ENCODE measurements at places on chromosomes 11 and 22.

DNA sequence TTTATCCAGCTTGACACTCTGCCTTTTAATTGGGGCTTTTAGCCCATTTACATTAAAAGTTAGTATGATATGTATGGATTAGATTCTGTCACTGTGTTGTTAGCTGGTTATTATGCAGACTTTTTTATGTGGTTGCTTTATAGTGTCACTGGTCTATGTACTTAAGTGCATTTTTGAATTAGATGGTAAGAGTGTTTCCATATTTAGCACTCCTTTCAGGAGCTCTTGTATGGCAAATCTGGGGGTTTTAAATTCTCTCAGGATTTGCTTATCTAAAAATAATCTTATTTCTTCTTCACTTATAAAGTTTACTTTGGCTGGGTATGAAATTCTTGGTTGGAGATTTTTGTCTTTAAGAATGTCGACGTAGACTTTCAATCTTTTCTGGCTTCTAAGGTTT lies 4.0 kb downstream of the OR52E6 start:
- no peak for DNase-seq

DNA sequence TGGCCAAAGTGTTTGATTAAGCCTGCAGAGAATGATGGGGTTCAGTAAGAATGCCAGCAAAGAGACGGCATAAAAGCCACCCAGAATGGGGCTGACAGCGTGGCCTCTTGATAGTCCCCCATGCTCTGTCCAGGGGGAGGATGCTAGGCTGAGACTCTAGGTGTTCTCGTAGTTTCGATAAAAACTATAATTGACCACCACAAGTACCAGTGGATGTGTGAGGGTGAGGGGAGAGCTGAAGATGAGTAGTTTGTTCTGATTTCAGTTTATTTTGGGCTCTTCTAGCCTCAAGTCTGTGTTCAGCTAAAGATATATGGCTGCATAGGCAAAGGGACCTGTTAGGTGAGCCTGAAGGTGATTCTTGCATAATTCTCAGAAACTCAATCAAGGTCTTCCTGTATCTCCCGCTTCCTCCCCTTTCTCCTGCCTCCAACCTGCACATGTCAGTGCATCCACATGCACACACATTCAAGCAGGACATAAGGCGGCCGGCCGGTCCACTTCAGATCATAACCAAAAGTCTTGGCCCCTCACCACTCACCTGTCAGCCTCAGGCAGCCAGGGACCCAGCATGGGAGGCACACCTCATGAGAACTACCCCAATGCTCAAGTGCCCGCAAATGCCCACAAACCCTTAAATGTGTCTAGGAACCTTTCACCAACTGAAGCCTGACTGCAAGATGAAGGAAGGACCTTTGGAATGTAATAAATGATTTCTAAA lies 31.2 kb downstream of the FLI1 start:
- DNase-seq, result no peak

DNA sequence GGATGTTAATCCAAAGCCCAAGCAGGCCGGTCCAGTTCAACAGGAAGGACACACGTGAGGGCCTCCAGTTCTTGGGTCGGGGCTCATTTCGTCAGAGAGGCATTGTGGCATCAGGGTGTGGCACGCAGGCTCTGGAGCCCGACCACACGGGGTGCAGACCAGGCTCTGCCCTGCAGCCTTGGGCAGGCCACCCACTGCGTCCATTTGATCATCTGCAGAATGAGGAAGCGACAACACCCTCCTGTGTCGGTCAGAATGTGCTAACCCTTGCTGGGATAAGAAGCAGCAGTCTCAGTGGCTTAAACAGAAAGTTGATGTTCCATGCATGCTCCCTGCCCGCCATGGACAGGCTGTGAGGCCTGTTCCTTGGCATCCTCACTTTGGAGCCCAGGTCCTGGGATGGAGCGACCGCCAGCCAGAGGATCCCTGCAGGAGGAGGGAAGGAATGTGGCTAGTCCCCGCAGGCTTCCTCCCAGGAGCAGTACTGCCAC lies 10.8 kb downstream of the RIBC2 start:
- no peak for DNase-seq

- DNase-seq, result no peak
Measured at GRCh38 chr22:48849963-48850657, 977.6 kb downstream of the BRD1 start.

- no peak for DNase-seq
Measured at GRCh38 chr11:85651118-85651517, 3.4 kb downstream of the TMEM126A start.

DNA sequence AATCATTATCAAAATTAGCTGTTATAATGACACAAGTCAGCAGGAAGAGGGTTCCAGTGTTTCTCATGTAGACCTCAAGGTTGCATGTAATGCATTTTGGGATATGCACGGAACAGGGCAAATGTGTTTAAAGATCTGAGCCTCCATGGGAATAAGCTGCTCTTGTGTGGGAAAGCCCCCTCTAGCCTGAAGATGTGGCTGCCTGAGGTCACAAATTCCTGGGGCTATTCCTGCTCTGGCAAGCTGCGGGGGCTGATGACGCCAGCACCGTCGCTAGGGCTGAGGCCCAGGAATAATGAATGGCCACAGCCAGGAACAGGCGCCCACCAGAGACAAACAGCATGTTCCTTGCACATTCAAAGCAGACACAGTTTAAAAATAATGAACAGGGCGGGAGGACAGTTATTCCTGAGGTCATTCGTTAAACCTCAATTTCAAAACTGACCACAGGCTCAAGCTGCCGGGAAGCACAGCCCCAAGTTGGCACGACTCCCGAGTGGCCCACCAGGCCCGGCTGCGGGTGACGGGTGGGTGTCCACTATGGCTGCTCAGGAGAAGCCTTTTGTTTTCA lies 11.7 kb downstream of the OSBPL5 start:
- peak; percentile 95 for DNase-seq

- peak; percentile 9 for DNase-seq
Measured at GRCh38 chr11:81888391-81888790, 845.3 kb downstream of the FAM181B start.

- no peak for DNase-seq
Measured at GRCh38 chr11:11157185-11157584, 195.9 kb downstream of the CSNK2A3 start.

DNA sequence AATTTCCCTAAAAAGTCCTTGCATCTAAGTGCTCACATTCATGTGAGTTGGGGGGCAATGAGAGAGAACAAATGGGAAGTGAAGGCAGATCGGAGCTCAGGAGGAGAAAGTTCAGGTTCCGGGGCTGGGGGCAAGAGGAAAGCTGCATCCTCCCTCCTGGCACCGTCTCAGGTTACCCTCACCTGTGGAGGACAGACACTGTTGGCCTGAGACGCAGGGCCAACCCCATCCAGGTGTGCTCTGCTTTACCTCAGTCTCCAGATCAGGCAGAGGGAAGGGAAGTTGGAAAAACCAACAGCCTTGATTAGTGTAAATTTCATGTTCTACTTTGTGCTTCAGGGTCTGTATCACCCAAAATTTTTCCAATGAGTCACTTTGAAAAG lies 146.9 kb downstream of the TRIM29 start:
- no peak for DNase-seq

DNA sequence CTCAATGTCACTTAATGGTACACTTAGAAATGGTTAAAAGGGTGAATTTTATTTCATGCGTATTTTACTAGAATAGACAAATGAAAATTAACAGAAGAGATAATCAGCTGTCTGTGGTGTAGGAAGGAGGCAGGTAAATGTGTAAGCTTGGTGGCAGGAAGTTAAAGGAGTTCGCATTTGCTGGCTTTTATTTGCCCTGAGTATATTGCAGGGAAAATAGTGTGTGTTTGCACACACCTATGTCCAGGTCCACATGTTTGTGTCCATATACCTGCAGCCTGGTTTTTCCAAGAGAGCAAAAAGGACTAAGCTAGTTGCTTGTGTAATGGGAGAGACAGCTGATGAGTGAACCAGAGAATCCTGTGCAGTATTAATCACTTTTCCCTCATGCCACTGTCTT lies 16.0 kb downstream of the NTM start:
- no peak for DNase-seq

GRCh38 chr22:21904250-21904789 lies 36.9 kb upstream of the MAPK1 start:
- DNase-seq, result no peak

DNA sequence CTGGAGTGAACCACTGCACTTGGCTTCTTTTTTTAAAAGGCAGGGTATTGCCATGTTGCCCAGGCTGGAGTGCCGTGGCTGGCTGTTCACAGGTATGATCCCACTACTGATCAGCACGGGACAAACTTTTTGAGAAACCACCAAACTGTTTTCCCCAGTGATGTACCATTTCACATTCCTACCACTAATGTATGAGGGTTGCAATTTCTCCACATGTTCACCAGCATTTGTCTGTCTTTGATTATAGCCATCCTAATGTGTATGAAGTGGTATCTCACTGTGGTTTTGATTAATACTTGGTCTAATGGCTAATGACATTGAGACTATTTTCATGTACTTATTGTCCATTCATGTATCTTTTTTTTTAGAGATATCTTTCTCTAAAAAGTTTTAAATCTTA lies 41.5 kb upstream of the EP300 start:
- DNase-seq, result no peak

GRCh38 chr11:27558401-27558800 lies 51.8 kb upstream of the LIN7C start:
- DNase-seq, result no peak

GRCh38 chr11:45371251-45372115 lies 85.3 kb upstream of the SYT13 start:
- peak; percentile 39 for DNase-seq
